ENCODE measurements at places on chromosomes 16 and 17.

GRCh38 chr17:56914581-56915273 lies 878 bp upstream of the TRIM25 start:
- DNase-seq: no peak

DNA sequence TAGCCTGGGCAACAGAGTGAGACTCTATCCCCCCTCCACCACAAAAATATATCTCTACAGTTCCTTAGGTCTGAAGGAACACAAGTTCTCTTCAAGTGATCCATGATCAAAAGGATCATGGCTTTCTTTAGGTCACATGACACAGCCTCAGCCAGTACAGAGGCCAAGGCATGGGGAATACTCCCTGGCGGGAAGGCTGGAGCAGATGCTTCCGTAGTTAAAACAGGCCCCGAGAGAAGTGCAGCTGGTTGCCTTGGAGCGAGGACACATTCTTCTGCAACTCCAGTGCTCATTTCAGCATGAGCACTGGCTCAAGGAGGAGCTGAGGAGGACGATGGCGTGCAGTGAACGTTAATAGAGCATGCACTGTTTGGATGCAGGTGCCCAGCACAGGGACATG lies 13.5 kb downstream of the CDIP1 start:
- DNase-seq: no peak

DNA sequence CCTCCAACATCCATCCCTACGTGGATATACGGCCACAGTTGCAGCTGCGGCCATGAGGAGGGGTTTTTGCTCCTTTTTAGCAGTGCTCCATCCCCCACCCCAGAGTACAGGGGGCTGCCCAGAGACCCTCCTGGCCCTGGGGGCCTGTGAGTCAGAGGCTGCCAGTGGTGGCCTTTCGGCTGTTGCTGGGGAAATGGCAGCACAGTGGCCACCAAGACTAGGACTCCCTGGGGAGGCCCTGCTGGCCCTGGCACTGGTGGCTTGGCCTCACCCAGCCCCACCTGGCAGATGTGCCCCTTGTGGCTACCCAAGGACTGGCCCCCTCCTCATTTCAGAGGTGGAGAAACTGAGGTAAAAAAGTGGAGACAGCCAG lies 29.1 kb downstream of the RAI1 start:
- no peak for DNase-seq

DNA sequence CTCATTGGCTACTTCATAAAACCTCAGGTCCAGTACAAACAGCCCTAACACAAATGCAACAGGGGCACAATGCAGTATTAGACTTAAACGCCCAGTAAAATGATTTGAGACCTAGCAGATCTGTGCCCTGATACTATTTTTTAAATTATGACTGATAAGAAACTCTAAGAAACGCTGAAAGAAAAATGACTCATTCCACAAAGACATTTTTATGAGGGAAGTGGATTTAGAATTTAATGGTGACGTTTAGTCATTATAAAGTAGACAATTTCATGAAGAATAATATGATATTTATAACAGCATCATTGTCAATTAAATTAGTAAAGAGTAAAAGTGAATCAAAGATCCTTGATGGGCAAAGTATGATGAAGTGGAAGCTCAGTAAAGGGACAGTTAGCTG lies 80.4 kb upstream of the DHX40 start:
- no peak for DNase-seq

DNA sequence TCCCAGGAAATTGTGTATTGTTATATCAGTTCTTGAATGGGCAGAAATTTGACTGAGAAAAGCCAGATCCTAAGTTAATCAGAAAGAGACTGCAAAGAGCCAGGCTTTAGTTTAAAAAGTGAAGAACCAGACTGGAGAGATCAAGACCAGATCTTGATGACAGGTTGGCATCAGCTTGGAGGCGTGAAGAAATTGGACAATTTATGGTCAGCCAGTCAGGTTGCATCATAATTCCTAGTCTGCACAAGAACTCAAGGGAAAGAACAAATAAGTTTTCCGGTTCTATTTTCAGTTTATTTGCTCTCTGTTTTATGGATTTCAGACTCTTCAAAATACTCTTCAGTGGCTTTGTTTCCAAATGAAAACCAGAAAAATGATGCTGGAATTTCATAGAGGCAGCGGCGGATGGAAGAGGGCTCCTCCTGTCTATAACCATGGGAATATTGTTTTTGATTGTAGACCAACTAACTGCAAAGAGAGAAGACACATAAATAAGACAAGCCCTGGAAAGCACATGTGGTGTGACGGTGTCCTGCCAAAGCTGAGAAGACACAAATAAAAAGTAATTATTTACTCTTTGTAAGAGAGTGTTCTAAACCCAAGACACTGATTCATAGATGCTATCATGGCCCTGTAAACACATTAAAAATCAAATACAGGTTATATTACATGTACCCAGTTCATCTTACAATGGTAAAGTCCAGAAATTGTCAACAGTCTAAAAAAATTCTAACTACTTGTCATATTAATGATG lies 91.7 kb downstream of the PCTP start:
- DNase-seq: no peak

DNA sequence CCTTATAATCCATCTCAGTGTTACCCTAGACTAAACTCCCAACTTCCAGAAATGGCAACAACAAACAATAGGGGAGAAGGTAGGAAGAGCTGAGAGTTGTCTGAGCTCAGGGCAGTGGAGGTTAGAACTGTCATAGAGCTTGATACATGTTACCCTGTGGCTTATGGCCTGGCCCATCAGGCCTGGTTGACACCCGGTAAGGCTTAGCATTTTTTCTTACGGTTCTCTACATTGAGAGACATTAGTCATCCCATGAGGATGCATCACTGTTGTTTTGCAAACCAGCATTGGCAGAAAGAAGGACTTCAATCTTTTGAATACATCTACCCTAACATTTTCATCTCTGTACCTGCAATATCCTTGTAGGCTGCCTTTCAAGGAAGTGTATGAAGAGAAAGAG lies 226.6 kb downstream of the PHKB start:
- no peak for DNase-seq

GRCh38 chr17:1695365-1695764 lies 10.7 kb upstream of the PRPF8 start:
- DNase-seq: no peak

- DNase-seq: no peak
Measured at GRCh38 chr17:39094607-39095308, 56.7 kb downstream of the PLXDC1 start.

DNA sequence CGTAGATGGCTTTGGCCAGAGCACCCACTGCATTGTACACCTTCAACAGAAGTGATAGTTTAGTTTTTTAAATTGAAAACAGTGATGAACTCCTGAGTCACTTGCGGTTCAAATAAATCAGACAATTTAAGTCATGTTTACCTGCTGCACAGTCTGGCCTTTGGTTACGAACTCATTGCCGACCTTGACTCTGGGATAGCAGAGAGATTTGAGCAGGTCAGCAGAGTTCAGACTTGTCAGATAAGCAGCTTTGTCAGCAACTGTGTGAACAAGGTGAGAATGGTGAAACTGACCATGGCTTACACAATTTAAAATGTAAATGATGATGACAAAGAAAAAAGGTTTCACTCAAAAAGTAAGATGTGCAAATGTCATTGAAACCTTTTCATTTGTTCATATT lies 9.3 kb downstream of the MYH4 start:
- no peak for DNase-seq

DNA sequence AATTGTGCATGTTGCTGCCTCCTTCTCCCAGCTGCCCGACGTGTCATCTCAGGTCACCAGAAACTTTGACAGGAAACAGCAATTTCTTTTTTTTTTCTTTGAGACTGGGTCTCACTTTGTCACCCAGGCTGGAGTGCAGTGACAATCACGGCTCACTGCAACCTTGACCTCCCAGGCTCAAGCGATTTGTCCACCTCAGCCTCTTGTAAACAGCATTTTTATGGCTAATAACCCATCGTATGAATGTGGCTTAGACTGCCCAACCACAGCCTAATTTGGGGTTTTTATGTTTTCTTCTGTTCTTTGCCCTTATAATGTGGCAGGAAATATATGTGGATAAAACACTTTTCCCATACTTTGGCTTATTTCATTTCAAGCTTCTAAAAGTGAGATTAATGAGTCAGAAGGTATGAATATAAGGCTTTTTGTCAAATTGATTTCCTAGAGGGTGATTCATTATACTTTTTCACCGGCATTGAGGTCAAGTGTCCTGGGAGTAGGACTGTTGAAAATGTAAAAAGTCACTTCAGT lies 31.0 kb upstream of the SLC5A10 start:
- DNase-seq: no peak

GRCh38 chr16:84027625-84028024 lies 15.0 kb downstream of the SLC38A8 start:
- no peak for DNase-seq

- DNase-seq: no peak
Measured at GRCh38 chr16:8796469-8797363, 723 bp downstream of the TMEM186 start.

- DNase-seq: no peak
Measured at GRCh38 chr16:88329726-88330700, 52.7 kb upstream of the ZNF469 start.

- no peak for DNase-seq
Measured at GRCh38 chr16:78395035-78395434, 295.6 kb downstream of the WWOX start.

- no peak for DNase-seq
Measured at GRCh38 chr17:54530398-54530797, 370.3 kb upstream of the TOM1L1 start.

- DNase-seq: no peak
Measured at GRCh38 chr16:53601961-53602360, 99.0 kb upstream of the AKTIP start.

DNA sequence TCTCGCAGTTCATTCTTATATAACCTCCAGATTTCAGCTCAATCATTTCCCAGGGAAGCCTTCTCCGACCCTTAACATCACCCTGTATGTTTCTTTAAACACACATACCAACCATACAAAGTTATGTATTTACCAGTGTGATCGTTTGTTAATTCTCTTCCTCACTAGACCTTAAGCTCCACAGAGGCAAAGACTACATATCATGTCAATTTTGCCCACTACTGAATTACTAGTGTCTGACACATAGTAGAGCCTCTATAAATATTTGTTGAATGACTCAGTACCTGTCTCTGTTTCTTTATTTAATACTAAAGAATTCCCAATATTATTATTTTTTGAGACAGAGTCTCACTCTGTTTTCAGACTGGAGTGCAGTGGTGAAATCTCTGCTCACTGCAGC lies 137.2 kb downstream of the SHISA9 start:
- no peak for DNase-seq

DNA sequence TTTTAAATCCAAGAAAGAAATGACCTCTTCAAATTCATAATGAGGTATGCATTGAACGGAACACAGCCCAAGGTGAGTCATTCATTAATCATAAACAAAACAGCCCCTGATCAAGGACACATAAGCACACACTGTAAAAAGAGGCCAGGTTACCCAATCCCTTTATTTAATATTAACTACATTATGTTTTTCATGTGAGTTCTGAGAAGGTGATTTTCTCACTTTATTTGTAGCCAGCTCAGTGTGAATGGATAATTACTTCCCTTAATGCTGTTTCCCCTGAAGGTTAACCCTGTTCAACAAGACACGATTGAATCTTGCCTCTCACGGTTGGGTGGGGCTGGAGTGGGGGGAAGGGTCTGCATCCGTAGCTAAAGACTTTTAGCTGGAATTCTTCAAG lies 257.3 kb upstream of the SALL1 start:
- no peak for DNase-seq

DNA sequence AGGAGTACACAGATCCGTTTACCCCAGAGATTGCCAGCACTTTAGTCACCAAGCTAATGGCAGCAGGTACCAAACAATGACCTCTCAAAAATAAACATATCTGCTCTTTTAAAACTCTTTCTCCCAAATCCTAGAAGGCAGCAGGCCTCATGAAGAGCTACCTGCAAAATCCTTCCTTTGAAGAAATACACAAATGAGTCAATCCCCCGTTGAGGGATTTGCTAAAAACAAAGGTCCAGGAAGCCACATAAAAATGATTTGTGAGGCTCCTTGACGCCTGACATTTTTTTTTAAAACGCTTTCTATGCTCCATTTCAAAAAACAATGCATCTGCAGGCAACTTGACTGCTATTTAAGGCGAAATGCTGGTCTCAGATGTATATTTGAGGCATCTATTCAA lies 58.2 kb downstream of the NACA2 start:
- DNase-seq: no peak

- DNase-seq: no peak
Measured at GRCh38 chr17:78128551-78129350, at the start of gene TMC6. TMC6 (minus strand) TSS chr17:78128755; CDS start chr17:78126832, 1,923 bp downstream.

DNA sequence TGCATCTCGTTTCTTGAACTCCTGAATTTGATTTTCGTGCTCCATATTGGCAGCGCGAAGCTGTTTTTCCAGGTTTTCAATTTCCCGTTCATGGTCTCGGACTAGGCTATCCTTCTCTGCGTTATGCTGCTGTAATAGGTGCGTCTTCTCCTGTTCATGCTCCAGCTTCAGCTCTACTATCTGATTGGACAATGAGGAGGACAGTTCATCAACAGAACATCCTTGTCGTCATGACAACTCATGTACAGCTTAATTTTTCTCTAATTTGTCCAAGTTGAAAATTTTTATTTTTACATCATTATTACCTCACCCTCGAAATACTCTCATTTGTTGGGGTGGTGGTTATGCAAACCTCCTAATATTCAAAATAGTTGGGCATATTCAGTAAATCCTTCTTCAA lies 289.8 kb downstream of the CEP112 start:
- no peak for DNase-seq

GRCh38 chr16:57127037-57127763 lies 34.8 kb downstream of the CPNE2 start:
- no peak for DNase-seq

DNA sequence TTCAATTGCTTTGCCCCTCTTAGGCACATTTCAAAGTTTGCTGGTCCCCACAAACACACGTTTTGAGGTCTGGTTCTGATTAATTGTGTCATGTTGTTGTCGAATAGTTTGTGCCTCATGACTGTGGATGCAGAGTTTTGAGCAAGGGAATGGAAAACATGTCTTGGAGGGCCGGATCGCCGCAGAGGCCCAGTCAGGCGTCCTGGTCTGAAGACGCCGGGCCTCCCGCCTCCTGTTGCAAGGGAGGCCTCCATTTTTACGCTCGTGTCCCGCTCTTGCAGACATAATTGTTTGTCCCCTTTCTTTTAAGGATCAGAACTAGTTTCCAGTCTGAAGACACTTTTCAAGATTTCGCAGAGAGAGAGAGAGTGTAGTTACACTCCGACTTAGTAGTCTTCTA lies 3.2 kb downstream of the NTN1 start:
- DNase-seq: no peak

DNA sequence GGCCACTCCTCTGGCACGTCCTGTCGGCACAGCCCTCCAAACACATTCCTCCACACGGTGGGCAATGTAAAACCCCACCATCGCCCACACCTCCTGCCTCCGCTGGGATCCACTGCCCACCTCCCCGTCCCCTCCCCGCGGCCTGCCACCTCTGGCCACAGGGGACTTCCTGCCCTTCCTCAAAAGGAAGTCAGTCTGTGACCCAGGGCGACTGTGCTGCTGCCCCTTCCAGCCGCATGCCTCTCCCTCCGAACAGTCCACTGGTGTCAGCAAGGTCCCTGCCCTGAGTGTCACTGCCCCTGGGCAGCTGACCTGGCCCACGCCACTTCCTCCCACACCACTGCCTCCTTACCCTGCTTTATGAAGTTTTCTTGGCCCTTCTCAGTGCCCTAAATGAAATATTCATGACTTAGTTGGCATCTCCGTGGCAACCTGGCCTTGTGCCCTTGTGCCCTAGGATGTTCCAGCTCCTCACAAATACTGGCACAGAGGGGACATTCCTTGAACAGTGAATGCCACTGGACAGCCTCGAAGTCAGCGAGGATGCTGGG lies 2.0 kb downstream of the PLD6 start:
- no peak for DNase-seq

GRCh38 chr16:70484867-70485266 lies 30.5 kb downstream of the FCSK start:
- DNase-seq: no peak

All from AG09319 (cell line).